ENCODE measurements at places on chromosomes 2 and 18.

DNA sequence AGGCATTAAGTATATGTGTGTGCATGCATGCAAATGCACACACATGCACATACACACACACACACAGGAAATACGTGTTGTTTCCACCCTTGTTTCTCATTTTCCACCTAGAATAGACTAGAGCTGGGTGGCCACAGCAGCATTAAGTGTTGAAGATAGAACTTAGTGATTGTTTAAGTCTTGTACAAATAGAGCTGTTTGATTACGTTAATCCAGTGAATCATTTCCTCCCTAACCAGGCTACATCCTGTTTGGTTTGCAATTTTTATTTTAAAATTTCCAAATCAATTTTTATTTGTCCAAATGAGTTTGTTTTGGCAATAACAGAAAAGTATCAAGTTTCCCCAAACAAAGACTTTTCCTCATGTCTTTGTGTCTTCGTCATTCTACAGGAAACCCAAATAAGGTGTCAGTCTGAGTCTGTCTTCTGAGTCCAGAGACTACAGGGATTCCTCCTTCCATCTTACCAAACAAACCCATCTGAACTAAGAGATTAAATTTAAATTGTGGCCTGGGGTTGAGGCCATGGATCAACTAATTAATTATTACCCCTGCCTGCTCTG, 74.6 kb upstream of the GALNT5 start:
- no peak for DNase-seq

DNA sequence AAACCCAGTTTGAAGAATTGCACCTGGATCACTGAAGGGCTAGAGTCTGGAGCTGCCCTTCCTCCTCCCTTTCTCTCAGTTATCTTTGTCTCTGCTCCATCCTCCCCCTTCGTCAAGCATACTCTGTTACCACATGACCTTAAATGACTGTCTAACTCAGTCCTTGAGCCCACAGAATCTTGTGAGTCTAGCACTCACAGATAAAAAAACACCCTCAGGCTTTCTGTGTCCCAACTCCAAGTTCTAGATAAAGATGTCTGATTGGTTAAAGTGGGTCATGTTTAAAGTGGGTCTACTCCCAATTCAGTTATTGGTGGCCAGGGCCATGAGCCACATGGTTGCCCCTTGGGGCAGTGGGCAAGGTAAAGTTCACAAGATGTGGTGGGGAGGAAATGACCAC, 53.5 kb upstream of the CYP1B1 start:
- no peak for DNase-seq

GRCh38 chr2:223019390-223019930, 32.5 kb upstream of the KCNE4 start:
- no peak for DNase-seq

DNA sequence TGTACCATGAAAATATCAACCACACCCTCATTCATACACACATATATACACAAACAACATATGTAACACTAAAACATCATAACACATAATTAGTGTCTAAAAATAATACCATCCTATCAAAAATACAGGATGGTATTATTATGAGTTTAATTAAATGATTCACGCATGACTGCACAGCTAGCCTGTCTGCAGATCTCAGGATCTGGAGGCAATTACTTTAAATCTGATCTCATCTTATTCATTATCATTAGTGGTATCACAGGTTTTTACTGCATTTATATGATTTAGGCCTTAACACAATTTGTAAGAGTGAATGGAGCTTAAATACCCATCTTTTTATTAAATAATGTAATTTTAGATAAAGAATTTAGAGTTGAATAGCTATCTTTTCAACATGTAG, 443.4 kb upstream of the LINC00305 start:
- no peak for DNase-seq

DNA sequence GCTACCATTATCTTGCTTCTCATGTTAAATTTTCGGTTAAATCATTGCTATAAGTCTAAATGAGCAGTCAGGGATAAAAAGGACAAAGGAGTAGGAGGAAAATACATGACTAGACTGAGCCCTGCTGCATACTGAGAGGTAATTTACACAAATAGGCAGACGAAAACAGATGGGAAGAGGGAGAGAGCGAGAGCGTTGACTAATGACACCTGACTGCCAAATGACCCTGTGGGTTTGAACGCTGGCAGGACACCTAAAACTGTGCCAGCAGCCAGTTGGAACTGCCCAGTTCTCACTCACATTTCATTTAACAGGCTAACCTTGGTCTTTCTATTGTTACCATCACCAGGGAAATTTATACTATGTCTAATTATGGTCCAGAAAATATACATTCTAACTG, 978.2 kb downstream of the CPS1 start:
- no peak for DNase-seq

DNA sequence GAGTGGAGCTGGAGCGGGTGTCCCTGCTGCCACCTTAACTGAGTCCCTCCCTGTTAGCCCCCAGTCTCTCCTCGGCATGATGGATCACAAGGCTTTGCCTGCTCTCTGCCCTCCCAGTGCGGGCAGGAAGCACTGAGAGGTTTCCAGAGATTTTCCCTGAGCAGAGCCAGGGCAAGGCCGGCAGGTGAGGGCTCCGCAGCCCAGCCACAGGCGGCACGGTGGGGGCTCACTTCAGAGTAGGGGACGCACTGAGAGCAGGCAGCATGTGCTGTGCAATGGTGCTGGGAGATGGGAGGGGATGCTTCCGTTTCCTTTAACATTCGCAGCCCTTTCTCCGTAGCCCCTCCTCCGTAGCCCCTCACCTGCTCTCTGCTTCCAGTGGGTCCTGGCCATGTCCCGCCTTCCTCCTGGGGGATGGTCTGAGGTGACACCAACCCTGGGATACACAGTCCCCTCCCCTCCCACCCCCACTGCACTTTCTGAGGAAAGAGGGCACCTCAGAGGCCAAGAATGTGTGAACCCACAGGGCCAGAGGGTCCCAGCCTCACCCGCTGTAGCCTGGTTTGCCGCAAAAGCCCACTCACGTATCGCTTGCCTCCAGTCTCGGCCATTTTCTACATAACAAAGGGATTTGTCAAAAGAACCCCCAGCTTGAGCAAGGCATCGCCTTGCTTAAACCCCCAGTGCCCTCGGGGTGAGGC, 10.7 kb downstream of the KCNF1 start:
- no peak for DNase-seq

DNA sequence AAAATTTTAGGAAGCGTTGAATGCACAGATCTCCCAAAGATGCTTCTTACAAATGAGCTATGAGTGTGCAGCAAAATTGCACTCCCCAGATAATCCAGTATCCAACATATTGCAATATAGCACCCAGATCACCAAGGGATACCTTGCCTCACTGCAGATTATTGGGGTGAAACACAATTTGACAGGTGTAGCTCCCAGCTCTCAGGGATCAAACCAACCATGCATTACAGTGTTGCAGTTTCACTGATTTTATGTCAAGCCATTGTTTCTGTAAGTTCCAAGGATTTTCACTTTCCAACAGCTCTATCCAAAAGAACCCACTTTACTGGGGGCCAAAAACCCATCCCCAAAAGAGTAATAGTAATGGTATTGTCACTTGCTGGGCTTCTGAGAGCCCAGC, 10.8 kb upstream of the PRLH start:
- DNase-seq = no peak

DNA sequence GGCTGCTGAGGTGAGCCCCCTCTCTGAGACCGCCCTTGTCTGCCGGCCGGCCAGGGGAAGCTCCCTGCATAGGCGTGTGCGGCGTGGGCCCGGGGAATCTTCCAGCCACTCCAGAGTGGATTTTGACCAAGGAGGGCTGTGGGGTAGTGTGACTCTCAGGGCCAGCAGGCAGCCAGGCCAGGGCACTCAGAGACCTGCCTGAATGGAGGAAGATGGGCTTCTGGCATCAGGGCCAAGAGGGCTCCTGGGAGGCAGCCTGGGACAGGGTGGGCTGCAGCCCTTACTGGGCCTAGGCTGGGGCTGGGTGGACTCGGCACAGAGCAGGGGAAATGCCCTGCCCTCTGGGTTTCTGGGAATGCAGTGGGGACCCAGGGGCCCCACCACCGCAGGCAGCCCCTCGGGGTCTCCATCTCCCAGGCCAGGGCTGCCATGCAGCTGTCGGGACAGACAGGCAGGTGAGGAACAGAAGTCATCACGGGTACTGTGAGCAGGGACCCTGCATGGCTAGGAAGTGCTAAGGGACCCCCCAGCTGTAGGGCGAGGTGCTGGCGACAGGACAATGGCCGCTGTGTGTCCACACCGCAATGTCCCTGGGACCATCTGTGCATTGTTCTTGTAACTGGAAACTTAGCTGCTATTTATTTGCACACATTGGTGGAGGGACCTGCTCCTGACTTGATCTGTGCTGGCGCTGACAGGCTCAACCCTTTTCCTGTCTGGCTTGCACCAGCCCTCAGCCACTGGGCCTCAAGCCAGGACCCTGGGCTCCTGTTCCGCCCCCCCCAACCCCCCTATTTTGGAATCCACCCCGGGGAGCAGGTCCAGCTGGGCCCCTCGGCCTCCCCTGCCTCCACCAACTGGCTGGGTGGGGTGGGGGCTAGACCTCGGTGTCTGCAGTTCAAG, 4.1 kb downstream of the PDCD1 start:
- no peak for DNase-seq

DNA sequence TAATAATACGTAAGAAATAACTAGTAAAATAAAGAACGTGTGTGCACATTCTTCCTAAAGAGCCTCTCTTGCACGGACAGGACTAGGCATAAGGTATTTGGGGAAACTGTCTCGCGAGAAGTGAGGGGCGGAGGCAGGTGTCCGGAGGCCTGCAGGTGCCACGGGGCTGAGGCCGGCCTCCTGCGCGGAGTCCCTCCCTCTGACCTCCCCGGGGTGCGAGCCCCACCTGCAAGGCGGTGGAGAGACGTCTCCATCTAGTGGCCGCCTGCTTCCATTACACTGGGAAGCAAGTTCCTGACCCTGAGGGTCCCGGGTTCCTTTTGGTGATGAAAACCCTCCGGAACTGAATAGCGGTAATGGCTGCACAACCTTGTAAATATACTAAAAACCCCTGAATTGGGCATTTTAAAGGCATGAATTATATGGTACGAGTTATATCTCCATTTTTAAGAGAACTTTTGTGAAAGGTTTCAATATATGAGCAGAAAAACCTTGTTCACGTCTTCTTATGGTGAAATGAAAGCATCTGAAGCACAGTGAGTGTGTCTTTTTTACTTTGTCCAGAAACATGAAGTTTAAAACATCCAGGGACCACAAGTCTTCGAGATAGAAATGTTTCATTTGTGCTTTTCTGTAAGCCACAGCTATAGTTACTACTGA, 35.5 kb upstream of the CTDP1 start:
- DNase-seq = peak; percentile 70

GRCh38 chr2:111900859-111901258, 2.5 kb downstream of the MERTK start:
- no peak for DNase-seq

GRCh38 chr2:134372611-134373131, 118.8 kb downstream of the MGAT5 start:
- no peak for DNase-seq

- no peak for DNase-seq
Measured at GRCh38 chr2:217383620-217384019, 523.8 kb upstream of the TNP1 start.

DNA sequence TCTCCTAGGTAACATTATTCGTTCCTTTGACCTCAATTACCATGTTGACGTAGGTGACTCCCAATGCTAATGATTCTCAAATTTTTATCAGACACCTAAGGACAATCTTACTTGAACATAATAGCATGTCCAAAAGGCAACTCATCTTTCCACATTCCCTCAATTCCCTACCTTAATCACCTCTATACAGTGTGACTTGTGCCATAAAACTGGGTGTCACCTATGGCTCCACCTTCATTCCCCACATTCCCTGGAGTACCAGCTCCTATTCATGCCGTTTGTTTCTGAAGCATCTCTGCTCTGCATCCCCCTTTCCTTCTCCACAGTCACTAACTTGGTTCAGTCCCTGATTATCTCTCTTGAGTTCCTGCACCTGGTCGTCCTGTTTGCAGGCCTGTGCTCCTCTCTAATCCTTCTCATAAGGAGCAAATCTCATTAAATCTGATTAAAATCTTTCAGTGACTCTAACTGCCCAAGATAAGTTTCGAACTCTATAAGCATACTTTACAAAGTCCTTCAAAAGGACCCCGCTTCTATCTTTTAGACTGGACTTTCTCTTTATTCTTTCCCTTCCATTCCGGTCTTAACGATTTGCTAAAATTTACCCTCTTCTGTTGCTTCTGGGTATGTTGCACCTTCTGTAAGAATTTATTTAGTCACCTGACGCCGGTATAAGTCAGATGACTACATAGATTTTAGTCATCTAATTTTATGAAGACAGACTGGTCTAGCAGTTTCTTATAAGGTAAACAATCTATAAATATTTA, 128.7 kb downstream of the OSBPL1A start:
- no peak for DNase-seq

DNA sequence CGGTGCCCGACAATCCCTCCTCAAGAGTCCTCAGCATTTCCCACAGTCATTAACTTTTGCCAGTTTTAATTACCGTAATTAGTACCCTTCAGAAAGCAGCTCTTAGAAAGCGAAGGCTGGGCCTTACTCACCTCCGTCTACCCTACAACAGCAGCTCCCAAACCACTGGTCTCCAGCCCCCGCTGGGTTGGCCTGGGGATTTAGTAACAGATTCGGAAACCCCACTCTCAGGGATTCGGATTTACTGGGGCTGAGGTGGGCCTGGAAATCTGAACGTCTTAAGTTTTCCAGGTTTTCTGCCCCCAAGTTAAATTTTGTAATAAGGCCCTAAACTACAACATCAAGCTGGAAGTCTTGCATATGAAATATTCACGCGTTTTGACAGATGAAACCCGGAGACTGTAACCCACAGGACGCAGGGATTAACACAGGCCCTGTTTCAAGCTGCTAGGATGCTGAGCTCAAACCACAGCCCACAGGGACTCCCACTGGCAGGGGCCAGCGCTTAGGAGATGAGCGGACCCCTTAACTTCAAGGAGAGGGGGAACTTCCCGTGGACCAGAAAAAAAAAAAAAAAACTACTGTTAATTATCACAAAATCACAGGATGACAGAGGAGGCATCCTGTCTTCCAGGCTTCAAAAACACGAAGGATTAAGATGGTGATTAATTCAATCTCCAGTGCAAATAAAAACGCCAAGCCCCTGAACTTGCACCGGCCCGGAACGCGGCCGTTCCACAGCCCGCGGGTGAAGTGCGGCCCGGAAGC, 985 bp downstream of the ILKAP start:
- DNase-seq = peak; percentile 10

DNA sequence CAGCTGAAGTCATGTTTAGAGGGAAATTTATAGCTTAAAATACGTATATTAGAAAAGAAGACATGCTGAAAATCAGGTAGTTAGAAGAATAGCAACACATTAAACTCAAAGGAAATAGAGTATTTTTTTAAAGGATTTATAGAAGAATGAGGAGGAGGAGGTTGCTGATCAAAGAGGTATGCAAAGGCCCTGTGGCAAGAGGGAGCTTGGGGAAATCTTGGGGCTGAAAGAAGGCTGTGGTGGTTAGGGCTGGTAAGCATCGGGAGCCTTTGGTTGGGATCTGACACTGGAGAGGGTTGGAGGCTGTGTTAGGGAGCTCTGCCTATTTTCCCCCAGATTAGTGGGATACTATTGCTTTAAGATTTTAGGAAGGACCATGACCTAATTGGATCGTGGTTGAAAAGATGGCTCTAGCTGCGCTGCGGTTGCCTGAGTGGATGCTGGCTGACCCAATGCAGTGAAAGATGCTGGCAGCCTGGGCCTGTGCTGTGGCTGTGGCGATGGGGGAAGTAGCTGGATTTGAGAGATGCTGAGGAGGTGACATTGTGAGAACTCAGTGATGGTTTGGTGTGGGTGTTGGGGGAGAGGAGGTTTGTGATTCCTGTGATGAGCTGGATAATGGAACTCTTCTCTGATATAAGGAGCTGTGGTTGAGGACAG, 11.7 kb downstream of the DGKD start:
- no peak for DNase-seq

Data from activated T-cell treated with anti-CD3 and anti-CD28 coated beads for 48 hours (primary cell).